Omental fat pad (tissue), 4 donors: ENCODE measurements at places on chromosomes 7 and 10. TPM values are rescaled to one million over a fixed set of nuclear protein-coding genes. Genes with fewer than 3 reads are reported as not detected.

- peak; percentile 67 for DNase-seq
These were observed 604.1 kb downstream of the GALNT17 start for GRCh38 chr7:71735961-71736556.

DNA sequence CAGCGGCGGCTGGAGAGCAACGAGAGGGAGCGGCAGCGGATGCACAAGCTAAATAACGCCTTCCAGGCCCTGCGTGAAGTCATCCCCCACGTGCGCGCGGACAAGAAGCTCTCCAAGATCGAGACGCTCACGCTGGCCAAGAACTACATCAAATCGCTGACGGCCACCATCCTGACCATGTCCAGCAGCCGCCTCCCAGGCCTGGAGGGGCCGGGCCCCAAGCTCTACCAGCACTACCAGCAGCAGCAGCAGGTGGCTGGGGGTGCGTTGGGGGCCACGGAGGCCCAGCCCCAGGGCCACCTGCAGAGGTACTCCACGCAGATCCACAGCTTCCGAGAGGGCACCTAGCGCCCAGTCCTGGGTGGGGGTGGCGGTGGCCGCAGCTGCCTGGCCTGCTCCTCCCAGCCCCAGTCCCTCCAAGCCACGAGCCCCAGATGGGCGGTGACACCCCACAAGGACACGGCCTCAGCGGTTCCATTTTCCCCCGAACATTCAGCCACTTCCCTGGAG, 1.3 kb downstream of the BHLHA15 start:
- no peak for DNase-seq

GSTK1 gene
- 159 TPM for total RNA-seq

OR6B1 gene
- not detected for total RNA-seq
